Mesothelial cell of epicardium (in vitro differentiated cells): ENCODE measurements at places on chromosomes 7 and 10.
A peak's percentile ranks its signal among the peaks of the same experiment; 100 is the strongest.

DNA sequence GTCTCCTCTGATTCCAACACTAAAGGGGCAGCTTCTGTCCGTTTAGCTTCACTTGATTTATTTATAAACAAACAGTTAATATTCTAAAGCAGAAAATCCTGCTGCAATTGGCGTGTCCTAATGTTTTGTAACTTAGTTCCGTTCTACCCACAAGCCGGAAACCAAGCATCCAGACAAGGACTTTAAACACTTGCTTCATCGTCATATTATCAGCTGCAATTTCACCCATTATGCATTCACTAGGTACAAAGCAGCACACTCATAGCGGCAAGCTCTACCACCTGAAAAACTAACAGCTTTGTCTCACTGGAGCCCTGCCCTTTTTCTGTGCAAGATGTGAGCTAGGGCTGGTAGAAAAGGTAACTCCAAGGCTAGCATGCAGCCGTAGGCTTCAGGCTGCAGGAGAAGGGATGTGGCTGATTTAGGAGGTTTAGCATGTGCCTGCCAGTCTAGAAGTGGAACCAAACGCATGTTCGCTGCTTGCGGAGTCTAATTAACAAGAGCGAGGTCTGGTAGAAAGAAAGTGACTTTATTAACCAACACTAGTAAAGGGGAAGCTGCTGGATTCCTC, 43.7 kb upstream of the BPGM start:
- DNase-seq, result no peak

- DNase-seq, result no peak
These were observed 36.6 kb downstream of the KCNH2 start for GRCh38 chr7:150941351-150942000.

- no peak for DNase-seq
These were observed 145.7 kb downstream of the PRPF18 start for GRCh38 chr10:13732465-13732881.

DNA sequence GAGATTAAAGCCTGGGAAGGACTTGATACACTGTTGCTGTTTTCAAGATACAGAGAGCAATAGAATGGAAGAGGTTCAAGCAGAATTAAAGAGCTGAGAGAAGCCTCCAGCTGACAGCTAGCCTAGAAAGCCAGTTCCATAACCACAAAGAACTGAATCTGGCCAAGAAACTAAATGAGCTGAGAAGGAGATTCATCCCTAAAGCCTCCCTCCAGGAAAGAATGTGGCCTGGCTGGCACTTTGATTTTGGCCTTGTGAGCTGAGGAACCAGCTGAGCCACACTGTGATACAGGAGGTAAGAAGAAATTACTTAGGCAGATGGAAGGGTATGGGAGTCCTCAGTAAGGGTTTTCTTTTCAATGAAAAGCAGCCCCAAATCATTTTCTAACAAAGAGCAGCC, 324.1 kb downstream of the PHF14 start:
- DNase-seq, result no peak

GRCh38 chr10:29687421-29688164, 52.8 kb upstream of the SVIL start:
- no peak for DNase-seq

GRCh38 chr10:102652170-102652916, 8.1 kb downstream of the TRIM8 start:
- no peak for DNase-seq

- no peak for DNase-seq
These were observed 144.8 kb upstream of the CDCA7L start for GRCh38 chr7:22090512-22090911.

DNA sequence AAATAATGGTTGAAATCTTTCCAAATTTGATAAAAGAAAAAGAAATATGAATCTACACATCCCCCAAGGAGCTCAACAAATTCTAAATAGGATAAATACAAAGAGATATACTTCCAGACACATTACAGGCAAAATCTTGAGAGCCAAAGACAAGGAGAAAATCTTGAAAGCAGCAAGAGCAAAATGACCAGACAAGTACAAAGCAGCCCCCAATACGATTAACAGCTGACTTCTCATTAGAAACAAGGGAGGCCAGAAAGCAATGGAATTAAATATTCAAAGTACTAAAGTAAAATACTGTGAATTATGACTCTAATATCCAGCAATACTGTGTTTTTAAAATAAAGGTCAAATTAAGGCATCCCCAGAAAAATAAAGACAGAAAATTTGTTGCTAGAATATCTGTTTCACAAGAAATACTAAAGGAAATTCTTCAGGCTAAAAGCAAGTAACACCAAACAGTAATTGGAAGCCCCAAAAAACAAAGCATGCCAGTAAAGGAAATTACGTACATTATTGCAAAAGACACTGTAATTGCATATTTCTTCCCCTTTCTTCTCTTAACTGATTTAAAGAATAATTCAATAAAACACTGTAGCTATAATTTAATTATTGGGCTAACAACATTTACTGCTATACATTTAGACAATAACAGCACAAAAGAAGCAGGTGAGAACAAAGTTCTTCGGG, 36.4 kb downstream of the ZNF438 start:
- no peak for DNase-seq

GRCh38 chr10:46084321-46085165, 38.5 kb upstream of the MSMB start:
- DNase-seq, result no peak

DNA sequence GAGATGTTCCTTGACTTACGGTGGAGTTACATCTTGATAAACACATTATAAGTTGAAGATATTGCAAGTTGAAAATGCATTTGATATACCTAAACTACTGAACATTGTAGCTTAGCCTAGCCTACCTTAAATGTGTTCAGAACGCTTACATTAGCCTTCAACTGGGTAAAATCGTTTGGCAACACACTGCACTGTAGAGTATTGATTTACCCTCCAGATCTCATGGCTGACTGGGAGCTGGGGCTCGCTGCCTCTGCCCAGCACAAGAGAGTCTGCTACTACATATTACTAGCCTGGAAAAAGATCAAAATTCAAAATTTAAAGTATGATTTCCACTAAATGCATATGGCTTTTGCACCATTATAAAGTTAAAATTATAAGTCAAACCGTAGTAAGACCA, 7.5 kb upstream of the AGR3 start:
- DNase-seq, result no peak

DNA sequence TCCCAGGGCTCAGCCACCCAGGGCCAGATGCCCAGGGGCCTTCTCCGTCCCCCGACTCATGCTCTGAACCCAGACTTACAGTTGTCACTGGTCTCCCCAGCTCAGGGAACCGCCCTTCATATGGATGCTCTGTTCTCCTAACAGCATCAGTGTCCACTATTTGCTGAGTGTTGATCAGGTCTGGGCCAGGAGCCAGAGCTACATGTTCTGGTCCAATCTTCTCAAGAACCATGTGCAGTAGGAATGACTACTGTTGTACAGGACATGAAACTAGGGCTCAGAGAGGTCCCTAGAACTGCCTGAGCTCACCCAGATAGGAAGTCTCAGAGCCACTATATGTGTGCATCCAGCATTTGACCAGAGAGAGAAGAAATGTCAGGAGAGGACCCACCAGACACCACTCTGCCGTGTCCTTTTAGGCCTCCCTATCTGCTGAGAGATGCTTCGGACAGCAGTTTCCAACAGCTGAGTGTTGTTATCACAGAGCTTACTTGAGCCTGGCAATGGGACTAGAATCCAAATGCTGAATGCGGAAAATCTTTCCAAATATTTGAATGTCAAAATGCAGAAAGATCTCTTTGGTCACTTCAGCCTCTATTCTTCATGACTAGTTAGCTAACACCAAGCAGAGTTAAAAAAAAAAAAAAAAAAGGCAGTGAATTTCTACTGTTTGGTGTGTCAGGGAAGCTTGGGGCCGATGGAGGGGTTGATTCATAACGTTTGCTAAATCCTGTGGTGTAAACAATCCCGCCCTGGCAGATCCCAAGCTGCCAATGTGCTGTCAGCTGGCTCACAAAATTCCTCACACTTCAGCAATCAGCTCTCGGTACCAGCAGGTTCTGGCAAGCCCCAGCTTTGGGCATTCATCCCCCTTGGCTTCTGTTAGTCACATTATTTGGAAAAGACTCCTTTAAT, 246.1 kb downstream of the TNS3 start:
- DNase-seq, result no peak

DNA sequence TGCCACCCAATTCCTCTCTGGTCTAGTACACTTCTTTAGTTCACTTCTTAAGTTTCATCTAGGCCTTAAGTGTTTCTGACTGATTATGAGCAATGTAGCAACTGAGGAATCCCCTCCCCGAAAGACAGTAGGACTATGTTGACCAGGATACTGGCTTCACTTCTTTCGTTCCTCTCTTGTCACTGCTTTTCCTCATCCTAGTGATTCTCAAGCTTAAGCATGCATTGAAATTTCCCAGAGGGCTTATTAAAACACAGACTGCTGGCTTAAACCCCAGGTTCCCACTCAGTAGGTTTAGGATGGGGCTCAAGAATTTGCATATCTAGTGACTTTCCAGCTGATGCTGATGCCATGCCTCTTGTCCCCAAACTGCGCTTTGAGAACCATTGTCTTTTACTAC, 164.6 kb upstream of the WNT16 start:
- no peak for DNase-seq

DNA sequence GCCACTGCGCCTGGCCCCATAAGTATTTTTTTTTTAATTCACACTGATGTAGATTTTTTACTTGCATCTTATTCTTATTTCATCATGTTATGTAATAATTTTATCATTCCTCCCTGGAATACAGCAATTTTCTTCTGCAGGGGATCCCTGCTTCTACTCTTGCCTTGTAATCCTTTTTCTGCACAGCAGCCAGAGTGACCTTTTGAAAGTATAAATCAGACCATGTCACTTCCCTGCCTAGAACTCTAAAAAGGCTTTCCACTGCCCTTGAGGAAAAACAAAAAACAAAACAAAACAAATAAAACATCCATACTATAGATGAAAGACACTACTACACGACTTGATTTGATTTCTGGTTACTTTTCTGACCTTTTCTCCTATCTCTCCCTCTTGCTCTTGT, 1334.7 kb downstream of the REEP3 start:
- DNase-seq, result no peak

GRCh38 chr7:133784486-133785001, 342.6 kb upstream of the LRGUK start:
- no peak for DNase-seq

GRCh38 chr10:5666008-5666840, at the start of gene ASB13:
Gene ASB13, minus strand, starts transcription at chr10:5666595. Its CDS starts 44 bp downstream, at chr10:5666551.
- peak; percentile 53 for DNase-seq

- no peak for DNase-seq
These were observed 3.5 kb downstream of the LOXL4 start for GRCh38 chr10:98264378-98265065.

- DNase-seq, result no peak
These were observed 185.3 kb downstream of the RPS24 start for GRCh38 chr10:78218798-78219490.

GRCh38 chr7:151792636-151793035, 84.3 kb downstream of the PRKAG2 start:
- no peak for DNase-seq

DNA sequence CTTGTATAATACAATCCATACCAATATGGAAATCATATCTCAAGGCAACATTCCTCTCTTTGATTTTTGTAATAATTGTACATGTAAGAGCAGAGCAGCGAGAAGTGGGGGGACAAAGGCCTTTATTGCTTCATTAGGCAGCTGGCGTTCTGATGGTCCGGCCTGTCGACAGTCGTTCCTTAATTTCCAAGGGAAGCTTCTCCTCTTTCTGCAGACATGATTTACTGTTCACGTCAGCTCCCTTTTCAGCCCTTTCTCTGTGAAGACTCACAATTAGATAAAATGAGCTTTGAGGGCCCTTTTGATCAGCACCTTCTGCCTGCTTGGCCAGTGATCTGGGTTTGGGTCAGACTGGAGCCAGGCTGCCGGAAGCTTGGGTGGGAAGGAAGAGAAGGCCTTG, 65.6 kb upstream of the CTBP2 start:
- no peak for DNase-seq

DNA sequence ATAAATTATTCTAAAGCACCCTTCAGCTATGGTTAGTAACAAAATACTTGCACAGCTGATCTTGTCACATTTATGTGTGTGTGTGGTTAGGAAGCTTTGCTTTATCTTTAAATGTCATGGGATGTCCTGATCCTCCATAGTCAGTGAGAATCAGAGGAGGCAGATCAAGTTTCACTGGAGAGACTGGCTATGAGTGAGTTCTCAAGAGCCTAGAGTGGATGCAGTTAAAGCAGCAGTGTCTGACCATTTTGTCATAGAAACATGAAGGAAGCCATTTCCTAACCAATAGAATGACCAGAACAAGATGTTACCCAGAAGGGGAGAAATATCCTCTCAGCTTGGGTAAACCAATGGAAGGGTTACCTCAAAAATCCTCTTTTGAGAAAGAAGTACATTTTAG, 207.2 kb upstream of the DKK1 start:
- DNase-seq, result no peak

- DNase-seq, result no peak
These were observed 30.5 kb upstream of the SFTPD start for GRCh38 chr10:79979310-79979975.

DNA sequence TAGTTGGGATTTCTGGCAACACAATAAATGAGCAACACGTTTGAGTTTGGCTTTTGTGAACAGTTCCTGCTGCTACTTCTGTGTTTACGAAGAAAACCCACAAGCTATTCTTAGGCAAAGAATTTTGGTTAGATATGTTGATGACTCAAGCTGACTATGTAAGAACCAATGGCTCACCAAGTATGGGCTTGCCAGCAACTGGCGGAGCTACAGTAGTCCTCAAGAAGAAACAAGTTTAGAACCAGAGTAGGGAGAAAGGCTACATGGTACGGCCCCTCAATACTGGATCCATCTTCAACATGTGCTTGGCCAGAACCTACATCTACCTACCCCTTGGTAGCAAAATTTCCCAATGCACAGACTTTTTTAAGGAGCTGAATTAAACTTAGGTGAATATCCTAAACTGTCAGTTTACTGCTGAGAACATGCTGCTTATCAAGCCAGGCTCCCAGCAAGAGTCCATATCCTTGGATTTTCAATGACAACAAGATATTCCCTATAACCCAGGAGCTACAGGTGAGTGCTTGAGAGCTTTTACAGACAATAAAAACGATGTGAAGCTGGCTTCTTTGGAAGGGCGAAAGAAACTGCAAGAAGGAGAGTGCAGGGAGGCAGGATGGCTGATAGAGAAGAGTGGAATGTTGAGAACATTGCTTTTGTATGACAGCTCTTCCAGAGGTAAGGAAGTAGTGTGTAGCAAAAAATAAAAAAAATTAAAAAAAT, 74.3 kb upstream of the ASAH2 start:
- no peak for DNase-seq
